ENCODE measurements at places on chromosomes 7 and 10.

GRCh38 chr10:84294766-84295447 lies 33.5 kb upstream of the CCSER2 start:
- DNase-seq, result no peak

DNA sequence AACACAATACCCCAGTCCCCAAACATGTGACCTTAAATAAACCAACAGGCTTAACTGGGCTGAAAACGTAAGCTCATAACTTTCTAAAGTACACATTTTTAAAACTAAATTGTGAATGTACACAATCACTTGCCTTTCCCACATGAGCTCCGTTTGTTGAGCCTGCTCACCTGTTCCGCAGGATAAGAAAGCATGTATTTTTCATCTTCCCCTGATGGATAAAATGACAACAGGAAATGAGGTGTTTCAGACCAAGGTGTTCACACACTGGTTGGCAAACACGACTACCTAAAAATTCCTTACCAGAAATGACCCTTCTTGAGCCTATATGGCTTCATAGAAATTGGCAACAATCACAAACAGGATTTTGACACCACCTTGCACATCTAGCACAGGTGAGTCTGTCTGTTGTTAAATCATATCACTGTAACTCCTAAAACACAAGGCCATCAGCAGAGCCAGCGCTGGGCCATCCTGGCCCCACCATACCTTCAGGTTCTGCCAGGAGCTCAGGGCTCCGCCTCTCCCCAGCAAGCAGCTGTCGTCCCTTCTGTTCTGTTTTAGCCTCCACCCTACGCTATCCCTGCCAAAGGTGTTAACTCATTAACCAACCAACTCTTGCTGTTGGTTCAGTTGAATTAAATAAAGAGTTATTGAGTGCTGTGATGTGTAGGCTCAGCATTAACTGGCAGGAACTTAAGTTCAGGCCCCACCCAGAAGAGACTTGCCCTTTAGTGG lies 73.6 kb upstream of the RNF32 start:
- no peak for DNase-seq

DNA sequence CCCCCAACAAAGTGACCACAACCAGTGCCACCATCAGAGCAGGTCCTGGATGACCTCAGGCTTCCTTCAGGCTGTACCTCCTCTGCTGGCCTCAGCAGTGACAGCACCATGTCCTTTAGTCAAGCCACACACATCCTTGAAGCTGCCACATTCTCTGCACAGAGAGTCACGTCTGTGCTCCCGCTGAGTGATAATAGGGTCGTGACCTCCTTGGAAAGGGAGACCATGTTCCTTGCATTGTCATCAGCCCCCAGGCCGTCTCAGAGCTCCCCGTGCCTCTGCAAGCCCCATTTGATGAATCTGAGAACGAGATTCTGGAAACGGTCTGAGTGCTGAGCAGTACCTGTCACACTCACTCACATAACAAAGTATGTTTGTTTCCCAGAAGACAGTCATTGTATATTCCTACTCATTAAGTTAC lies 106.5 kb upstream of the PRR15 start:
- DNase-seq, result no peak

DNA sequence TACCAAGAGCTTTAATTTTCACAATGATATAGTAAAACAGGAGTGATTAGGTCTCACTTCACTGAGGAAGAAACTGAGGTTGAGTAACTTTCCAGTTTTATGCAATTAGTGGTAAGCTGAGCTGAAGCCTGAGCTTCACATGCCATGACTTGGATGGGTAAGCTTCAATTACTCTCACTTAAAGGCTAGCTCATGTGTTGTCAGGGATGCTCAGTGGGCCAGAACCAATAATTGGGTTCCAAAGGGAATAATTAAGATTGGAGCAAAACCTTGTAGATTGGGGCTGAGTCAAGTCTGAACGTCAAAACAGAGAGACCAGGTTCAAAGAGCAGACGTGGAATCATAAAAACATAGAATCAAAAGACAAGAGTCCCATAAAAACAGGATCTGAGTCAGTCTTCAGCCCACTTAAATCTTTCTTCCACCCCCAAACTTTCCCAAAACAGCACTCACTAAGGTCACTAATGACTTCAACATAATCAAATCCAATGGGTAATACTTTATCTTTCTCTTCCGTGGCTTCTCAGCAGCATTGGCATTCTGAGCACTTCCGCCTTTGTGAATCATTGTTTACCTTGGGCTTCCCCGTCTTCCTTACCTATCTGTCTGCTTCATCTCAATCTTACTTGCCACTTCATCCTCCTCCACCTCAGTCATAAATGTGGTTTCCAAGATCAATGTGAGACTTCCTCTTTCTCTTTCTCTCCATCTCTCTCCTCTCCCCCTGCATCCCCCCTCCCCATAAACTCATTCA lies 23.0 kb upstream of the EGFR start:
- DNase-seq, result no peak

DNA sequence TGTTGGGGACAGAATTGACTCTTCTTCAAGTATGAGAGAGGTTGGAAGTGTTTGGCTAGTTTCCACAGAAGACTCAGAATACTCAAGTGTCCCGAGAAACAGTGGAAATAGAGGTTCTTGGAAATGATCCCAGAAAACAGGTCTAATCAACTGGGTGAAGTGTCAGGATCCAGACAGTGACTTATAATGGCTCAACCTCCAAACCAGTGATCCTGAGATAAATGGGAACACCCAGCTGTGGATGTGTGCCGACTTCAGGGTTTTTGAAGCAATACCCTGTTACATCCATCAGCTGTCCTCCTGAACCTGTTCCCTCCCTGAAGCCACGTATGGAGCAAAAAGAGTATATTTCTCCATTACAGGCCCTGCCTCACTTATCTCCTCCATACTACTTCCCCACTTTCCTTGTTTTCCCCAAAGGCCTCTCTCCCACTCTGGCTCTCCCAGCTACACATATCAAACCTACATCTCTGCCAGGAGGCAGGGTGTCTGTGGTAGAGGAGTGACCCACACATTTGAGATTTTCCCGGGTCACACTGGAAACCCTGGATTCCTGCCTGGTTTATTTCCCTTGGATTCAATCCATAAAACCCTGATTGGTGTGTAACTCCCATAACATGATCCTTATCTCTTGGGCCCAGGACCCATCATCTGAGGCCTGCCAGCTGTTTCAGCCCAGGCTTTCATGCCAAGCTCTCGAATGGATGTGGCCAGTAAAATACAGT lies 17.6 kb upstream of the ELOVL3 start:
- no peak for DNase-seq

GRCh38 chr7:38309555-38309954 lies 36.1 kb upstream of the TARP start:
- DNase-seq, result no peak

DNA sequence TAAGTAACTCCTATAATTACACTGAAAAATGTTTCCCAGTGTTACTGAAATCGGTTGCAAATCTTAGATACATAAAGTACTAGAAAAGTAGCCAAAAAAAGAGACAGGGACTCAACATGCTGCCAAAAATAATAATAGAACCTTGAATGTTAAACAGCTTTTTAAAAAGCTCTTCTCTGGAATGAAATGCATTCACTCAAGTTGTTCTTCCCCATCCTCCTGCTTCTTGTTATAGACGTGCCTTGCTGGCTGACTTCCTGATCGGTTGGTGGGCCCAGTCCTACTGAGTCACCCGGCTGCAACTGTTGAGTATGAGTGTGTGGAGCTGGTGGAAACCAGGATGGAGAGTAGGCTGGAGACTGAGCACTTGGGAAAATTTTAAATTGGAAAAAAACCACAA lies 30.6 kb upstream of the RAPGEF5 start:
- no peak for DNase-seq

- no peak for DNase-seq
Observed at GRCh38 chr10:50398823-50399222, 147.5 kb upstream of the ASAH2 start.

Data from activated naive CD4-positive, alpha-beta T cell (primary cell).